ENCODE measurements at places on chromosomes 5 and 9.

- DNase-seq: no peak
These were observed 59.8 kb upstream of the TBC1D9B start for GRCh38 chr5:179967489-179967888.

DNA sequence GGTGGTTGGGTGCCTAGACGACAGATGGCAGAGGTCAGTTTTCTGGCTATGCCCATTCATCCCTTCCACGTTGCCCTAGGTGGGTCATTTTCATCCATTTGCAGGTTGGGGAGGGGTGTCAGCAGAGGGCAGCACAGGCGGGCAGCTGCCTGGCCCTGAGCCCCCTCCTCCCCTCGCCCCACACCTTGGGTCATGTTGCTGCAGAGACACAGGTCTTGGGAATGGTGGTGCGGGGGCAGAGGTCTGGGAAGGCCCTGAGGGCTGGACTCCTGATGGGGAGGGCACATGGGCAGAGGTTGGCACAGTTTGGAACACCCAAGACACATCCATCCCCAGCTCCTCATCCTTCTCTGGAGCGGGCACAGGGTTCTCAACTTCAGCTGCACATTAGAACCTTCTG, 103.2 kb upstream of the LMX1B start:
- DNase-seq: no peak

GRCh38 chr9:34498553-34498952, 24.2 kb downstream of the ENHO start:
- DNase-seq: no peak

GRCh38 chr5:2803751-2804150, 52.3 kb upstream of the IRX2 start:
- DNase-seq: no peak

DNA sequence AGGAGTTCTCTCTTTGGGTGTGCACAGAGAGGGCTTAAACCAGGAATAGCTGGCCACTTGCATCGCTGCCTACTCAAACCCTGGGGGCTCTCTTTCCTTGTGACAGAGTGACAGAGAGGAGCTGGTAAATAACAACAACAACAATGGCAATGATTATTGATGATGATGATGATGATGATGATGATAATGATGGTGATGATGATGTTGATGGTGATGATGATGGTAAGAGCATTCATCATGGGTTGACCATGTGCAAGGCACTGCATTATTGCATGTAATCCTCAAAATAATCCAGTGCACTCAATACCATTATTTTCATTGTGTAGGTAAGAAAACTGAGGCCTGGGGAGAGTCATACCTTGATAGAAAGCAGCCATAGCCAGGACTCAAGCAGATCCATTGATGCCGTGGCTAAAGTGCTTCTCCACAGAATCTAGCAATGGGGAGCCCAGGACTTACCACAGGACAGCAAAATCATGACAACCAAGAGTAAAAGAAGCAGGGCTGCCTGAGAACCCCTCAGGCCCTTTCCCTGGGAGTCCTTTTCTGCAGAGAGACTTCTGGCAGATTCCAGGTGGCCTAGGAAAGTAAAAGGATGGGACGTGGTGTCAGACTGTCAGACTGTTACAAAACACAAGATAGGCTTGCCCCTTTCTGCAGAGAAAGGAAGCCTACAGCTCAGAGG, 4.8 kb downstream of the FOXI1 start:
- DNase-seq: no peak

DNA sequence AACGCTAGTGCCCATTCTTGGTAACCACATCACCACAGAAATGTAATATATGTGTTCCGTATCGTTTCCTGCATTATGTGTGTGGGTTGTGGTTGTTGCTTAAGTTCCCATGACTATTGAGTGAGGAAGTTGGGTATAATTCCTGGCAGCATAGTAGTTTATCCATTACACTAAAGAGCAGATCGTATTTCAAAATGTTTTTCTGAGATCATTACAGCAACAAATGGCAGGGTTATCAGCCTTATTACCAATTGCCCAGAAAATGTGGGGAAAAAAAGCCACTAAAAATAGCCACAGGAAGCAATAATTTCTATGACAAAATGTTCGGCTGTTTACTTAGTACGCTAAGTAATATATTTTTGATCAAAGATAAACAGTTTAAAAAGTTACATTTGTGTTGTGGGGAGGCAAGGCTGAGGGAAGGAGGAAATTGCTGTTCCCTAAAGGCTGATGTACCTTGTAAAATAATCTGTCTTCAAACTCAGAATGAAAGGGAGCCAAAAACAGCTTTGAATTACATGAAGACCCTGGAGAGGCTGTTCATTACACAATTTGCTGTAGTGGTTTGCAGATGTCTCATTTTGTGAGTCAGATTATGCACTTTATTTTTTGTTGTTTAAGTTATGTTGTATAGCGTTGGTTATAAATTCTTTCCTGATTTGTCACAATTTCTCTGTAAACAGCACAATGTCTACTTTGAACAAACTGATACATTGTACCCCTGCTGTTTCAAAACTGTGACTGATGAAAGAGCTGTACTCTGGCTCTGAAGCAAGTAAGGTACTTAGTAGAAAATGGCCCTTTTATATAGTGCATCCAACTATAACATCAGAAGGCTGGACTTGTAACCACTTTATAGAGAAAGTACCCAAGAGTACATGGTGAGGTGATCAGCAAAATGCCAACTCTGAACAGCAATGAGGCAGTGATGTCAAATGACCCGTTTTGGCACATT, 1028.5 kb downstream of the NR2F1-AS1 start:
- DNase-seq: peak; percentile 94

- no peak for DNase-seq
These were observed 6.1 kb upstream of the TOPORS start for GRCh38 chr9:32558408-32558934.

Measured in SW 1271 (cell line).